ENCODE measurements at places on chromosomes 6 and 20.

- no peak for DNase-seq
Observed at GRCh38 chr6:157761926-157762325, 61.1 kb upstream of the SNX9 start.

GRCh38 chr6:25404693-25405169, 125.6 kb downstream of the CARMIL1 start:
- DNase-seq: no peak

DNA sequence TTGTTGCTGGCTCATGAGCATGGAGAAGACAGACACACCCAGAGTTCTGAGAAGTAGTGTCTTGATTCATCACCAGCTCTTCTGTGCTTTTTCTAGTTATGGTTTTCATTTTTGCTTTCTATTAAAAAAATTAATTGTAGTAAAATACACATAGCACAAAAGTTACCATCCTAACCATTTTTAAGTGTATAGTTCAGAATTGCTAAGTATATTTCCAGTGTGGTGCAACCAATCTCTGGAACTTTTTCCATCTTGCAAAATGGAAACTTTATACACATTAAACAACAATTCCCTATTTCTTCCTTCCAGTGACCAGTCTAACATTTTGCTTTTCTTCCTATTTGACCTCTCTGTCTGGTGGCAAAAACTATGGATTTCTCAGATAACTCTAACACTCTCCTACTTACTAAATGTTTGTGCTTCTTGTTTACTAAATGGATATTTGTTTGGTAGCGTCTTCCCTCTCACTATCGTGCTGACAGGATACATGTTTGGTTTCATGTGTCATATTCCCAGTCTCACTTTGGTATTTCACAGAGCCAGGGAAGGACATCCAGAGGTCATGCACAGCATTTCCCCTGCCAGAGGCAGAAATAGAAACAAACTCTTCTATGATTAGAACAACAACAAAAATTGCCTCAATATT, 40.6 kb downstream of the TXLNB start:
- DNase-seq: no peak

DNA sequence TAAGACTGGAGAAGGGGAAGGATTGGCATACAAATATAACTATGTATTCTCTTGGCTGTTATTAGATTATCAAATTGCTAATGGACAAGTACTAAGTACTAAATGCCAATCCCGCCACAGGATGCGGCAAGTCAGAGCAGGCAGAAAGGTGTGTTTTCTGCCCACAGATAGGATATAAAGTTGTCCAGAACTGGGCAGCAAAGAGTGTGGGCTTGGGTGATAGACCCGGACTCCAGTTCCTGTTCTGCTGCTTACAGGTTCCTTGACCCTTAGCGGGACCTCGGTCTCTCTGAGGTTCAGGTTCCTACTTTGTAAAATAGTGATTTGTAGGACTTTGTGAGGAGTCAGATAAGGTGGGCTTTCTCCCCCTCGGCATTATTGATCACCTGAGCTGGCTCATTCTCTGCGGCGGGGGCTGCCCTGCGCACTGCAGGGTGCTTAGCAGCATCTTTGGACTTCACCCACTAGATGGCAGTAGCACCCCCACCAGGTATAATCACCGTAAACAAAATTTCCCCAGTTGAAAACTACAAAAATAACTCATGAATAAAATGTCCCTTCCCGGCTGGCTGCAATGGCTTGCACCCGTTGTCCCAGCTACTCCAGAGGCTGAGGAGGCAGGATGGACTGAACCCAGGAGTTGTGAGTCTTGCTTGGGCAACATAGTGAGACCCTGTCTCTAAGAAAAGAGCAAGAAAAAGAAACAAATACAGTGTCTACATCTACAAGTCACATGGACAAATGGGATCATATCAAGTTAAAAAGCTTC, 193.1 kb downstream of the DOK5 start:
- DNase-seq: no peak

GRCh38 chr6:75223428-75223827, 17.6 kb upstream of the COL12A1 start:
- no peak for DNase-seq

GRCh38 chr6:143556529-143556928, 45.0 kb upstream of the FUCA2 start:
- DNase-seq: no peak

DNA sequence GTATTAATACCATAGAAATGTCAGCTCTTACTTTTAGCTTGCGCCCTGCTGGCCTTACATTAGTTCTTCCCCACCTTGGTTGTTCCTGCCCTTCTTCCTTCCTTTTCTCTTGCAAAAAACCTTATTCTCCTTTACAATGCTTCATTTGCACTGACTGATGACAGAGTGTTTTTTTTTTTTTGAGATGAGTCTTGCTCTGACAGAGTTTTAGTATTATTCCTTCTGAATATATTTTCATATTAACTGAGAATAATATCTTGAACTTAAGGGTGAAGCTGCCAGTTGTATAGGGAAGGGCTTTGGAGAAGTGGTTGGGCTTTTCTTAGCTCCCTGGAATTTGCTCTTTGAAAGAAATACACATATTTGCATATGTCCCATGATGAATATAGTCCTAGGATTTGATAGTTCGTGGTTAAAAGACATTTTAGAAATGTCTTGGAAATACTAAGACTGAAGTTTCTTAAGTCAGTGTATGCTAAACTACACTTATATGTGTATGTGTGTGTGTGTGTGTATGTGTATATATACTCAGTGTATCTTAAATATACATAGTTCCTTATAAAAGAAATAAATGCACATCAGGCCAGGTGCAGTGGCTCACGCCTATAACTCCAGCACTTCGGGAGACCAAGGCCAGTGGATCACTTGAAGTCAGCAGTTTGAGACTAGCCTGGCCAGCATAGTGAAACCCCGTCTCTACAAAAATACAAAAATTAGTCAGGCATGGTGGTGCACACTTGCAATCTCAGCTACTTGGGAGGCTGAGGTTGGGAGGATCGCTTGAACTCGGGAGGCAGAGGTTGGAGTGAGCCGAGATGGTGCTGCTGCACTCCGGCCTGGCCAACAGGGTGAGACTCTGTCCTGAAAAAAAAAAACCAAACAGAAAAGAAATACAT, 216.1 kb upstream of the MYLIP start:
- no peak for DNase-seq

GRCh38 chr6:118317581-118318563, 230.2 kb upstream of the PLN start:
- no peak for DNase-seq

DNA sequence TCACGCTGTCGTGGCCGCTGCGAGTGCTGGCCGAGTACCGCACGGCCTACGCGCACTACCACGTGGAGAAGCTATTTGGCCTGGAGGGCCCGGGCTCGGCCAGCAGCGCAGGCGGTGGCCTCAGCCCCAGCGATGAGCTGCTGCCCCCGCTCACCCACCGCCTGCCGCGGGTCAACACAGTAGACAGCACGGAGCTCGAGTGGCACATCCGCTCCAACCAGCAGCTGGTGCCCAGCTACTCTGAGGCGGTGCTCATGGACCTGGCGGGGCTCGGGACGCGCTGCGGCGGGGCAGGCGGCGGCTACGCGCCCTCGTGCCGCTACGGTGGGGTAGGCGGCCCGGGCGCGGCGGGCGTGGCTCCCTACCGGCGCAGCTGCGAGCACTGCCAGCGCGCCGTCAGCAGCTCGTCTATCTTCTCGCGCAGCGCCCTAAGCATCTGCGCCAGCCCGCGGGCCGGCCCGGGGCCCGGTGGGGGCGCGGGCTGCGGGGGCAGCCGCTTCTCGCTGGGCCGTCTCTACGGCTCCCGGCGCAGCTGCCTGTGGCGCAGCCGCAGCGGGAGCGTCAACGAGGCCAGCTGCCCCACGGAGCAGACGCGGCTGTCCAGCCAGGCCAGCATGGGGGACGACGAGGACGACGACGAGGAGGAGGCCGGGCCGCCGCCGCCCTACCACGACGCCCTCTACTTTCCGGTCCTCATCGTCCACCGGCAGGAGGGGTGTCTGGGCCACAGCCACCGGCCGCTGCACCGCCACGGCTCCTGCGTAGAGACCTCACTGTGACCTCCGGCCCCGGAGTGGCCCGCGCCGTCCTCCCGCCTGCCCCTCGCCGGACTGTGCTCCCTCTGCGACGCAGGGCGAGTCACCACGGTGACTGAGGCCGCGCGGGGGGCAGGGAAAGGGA, 5.7 kb downstream of the TMEM151B start:
- no peak for DNase-seq

DNA sequence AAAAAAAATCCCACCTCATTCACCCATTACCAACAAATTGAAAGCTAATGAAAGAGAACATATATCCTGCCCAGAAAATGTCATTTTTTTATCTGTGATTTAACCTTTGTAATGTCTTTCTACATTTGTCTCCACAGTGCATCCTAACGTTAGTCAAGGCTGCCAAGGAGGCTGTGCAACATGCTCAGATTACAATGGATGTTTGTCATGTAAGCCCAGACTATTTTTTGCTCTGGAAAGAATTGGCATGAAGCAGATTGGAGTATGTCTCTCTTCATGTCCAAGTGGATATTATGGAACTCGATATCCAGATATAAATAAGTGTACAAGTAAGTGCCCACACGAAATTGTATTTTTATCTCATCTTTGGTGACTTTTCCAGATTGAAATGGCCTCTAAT, 30.0 kb downstream of the RSPO3 start:
- DNase-seq: no peak

GRCh38 chr6:123519189-123519505, 117.6 kb downstream of the TRDN start:
- DNase-seq: peak; percentile 20

- DNase-seq: no peak
Observed at GRCh38 chr20:22324505-22324904, 259.9 kb downstream of the FOXA2 start.

GRCh38 chr6:110491644-110492317, 15.4 kb upstream of the SLC22A16 start:
- no peak for DNase-seq

GRCh38 chr6:46632053-46632452, 20.6 kb downstream of the CYP39A1 start:
- no peak for DNase-seq

DNA sequence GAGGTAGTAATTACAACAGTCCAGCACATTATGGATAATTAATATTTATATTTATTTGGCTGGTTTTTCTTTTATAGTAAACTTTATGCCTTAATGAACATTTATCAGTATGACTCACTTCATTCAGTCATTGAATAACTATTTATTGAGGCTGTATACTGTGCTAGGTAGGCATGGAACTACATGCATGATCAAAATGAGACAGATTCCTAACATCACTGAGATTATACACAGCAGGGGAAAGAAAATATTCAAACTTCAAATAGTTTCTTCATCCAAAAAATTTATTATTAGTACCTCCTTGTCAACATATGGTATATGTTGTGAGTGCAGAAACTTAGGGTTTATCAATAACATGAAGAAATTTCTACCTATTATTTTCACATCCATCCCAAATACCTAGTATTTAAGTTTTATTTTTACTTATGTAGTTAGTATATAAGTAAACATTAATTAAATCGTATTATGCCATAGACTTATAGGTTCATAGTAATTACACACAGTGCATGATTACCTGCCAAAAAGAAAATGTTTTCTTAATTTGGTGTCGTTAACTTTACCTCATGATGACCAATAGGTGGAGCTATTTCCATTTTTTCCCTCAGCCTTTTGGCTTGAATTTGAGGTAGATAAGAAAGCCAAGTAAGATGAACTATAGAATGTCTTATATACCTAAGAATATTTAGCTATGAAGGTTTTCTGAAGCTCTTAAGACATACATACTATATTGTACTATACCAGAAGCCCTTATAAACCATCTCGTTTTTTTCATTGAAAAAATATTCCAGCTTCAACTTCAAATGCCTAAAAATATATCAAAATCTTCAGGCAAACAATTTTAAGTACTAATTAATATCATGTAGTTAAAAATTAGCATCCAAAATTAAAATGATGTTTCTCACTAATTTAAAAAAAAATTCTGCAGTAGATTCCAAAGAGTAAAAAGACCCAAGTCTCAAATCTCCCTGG, 12.5 kb upstream of the TMEM30A start:
- no peak for DNase-seq

DNA sequence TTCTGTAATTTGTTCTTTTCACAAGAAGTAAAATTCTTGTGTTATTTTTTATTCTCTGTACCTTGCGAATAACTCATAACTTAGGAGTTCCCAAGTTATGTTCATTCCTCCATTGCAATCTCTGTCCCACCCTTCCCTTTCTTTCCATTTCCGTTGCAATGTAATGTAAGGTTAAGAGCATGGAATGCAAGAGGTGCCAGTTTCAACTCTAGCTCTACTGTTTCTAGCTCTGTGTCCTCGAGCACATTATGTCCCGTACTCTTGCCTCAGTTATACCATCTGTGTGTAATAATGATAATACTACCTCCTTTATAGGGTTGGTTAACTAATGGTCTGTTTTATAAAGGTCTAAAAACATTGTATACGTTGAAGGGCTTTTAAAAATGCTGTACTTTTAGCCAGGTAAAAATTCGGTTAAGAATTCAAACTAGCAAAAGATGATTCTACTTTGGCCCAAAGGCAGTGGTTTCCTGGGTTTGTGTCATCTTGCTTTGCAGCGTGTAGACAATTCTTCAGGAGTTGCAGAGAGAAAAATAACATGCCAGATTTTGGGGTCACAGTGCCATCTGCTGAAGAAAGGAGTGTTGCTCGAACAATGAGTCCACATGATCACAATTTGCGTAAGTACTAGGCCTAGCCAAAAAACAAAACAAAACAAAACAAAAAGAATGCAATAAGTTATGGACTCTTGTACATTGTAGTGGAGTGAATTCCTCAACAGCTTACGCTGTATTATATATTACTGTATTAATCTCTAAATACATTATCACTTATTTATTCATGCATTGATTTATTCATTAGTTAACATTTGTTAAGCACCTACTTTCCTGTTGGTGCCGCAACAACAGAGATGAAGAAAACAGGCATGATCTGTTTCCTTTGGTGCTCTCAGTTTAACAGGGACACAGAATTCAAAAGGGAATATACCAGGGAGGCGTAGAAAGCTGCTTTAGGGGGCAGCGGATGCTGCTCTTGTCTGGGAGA, 10.0 kb upstream of the PFDN4 start:
- DNase-seq: no peak

GRCh38 chr20:47675190-47676142, 109.8 kb downstream of the SULF2 start:
- no peak for DNase-seq

GRCh38 chr6:52409499-52409898, 10.6 kb upstream of the EFHC1 start:
- DNase-seq: no peak

GRCh38 chr6:131946992-131947955, 3.9 kb downstream of the CCN2 start:
- no peak for DNase-seq

DNA sequence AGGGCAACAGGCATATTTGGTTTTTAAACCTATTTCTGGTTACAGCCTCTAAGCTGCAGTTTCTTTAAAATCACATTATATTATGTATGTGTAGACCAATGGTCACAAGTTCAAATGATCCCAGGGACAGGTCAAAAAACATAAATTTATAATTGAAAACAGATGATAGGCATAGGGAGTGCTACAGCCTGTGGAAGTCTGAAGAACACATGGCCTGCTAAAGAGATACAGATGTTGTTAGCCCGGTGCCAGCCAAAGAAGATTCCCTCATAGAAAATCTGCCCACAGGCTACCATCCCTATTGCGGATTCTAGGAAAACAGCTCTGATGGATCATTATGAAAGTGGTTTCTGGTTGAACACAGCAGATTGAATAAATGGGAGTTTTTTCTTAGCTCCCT, 65.3 kb downstream of the NRSN1 start:
- DNase-seq: no peak

All from caudate nucleus (tissue), 63 donors.